ENCODE measurements at places on chromosomes 12 and 14. TPM values are rescaled to one million over a fixed set of nuclear protein-coding genes. Genes with fewer than 3 reads are reported as not detected.
A peak's percentile ranks its signal among the peaks of the same experiment; 100 is the strongest.

DHRS2 gene
- 40.9 TPM for total RNA-seq

CMTM5 gene
- total RNA-seq: not detected

KCNC2 gene
- not detected for total RNA-seq

DNA sequence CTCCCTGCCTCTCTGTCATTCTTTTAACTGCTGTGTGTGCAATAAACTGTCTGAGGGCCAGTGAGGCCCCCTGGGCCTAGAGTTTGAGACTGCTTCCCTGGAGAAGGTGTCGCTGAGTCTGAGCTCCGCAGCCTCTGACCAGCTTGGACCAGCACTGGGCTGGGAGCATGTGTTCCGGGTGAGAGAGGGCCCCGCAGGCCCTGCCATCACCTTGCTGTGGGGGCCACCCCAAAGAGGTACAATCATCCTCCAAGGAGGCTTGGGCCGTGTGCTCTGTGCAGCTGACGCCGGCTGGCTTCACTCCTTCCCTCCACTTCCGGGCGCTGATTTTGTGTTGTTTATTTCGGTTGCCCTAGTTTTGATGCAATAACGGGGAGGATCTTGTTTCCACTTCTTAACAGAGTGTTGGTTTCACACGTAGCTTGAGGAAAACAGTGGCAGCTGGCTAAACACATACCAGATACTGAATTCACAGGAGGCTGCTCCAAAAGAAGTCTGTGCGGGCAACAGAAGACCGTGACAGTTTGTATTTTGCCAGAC, 121.6 kb downstream of the TMEM132C start:
- no peak for DNase-seq

DNA sequence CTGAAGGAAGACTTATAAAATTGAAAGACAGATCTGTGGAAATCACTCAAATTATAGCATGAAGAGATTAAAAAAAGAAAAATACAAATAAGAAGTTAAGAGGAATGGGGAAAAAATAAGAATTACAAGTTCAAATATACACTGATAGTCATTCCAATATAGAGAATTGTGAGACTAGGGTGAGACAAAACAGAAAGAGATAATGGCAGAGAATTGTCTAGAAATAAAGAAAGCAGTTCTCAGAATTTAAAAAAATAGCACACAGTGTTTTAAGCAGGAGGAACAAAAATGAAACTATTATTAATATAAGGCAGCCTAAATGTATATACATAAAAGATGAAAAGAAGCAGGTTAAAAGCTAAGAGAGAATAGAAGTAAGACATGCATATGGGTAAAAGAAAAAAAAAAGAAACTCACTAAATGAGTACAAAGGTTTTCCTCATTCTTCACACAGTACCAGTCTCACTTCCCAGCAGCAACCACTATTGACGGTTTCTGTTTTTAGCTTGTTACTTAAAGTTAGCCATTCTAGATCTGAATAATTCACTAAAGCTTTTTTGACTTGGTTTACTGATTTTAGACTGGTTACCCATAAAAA, 31.1 kb downstream of the SLC38A4 start:
- no peak for DNase-seq

- peak; percentile 53 for DNase-seq
Observed at GRCh38 chr12:120066341-120066740, 50.2 kb downstream of the RAB35 start.

GRCh38 chr12:40157336-40157735, 51.5 kb upstream of the SLC2A13 start:
- no peak for DNase-seq

DNA sequence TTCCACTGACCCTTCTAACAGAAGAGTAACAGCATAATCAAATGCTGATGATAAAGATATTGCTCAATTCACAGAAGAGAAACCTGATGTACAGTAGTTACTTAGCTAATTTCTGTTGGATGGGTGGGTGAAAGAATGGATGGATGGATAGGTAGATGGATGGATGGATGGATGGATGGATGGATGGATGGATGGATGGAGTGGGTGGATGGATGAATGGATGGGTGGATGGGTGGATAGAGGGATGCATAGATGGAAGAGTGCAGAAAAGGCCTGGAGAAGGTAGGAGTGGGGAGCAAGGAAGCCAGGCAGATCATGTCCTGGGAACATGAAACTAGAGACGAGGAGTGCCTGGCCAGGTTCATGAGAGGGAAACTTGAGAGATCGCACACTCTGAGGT, 520.9 kb downstream of the BCL11B start:
- no peak for DNase-seq

DNA sequence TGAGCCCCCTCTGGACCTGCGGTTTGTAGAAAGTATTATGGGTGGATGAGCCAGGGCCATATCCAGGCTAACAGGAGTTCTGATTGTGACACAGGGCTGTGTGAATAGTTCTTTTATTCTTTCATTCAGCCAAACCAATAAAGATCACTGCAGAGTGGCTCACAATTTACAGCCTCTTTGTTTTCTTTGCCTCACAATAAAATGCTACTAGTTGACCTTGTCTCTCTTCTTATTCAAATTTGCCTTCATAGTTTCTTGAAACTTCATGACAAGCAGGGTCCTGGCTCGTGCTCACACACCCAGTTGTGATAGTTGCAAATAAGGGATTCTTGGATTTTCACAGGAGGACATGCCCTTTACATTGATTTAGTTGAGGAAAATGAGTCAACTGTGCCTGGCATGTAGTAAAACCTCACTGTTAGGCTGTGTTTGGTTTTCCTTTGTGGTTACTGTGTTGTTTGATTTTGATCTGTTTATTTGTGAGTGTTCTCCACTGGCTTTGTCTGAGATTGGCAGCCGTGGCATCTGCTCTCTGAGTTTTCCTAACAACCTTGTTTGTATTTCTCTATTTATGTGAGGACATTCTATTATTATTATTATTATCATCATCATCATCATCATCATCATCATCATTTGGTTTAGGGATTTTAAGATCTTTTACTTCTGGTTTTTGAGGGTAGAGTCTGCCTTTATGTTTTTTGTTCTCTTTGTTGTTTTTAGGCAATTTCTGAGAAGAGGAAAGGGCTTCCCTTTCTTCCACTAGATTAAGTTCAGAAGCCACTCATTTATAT, 2.7 kb upstream of the KRT6B start:
- peak; percentile 86 for DNase-seq

DNA sequence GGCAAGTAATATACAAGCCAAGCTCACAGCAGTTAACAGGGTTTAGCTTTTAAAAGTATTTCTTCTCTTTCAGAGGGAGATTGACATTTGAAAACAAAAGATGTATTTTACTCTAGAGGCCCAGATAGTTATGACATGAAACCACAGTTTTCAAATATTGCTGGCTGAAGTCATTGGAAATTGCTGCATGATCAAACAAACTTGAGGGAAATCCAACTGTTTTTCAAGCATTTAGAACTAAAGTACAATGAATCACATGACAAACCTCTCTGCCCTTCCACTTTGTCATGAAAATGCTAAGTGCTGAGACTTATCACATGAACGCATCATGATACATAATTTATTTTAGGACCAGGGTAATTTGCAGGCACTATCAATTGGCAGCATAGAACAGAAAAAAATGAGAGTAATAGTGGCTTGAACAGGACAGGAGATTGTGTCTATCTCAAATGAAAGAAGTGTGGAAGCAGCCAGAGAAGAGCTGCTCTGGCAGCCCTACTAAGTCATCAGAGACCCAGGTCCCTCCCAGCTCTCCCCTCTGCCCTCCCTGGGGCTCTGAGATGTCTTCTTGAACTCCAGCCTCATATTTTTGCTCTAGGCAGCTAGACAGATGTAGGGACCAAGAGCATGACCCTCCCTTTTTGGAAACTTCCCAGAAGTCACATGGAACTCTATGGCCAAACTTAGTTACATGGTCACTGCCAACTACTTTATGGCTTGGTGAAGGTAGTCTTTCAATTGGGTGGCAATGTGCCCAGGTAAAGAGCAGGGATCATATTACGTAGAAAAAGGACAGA, 90.1 kb upstream of the PELI2 start:
- no peak for DNase-seq

- DNase-seq: no peak
Observed at GRCh38 chr12:118512669-118513068, 136.3 kb downstream of the SUDS3 start.

- DNase-seq: no peak
Observed at GRCh38 chr12:65853489-65854157, 29.3 kb downstream of the HMGA2 start.

DNA sequence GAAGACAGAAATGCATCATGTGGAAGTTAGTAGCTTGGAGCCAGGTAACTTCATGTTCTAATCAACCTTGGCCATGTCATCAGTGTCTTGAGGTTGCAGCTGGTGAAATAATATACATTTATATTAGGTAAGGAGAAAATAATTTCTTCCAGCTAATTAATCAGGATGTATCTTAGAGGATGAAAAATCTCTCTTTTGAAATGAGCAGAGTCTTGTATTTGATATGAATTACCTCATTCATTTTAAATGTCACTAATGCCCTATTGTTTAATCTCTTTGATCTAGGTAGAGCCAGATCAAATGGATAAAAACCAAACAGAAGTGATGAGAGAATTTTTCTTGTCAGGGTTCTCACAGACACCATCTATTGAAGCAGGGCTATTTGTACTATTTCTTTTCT, at the start of gene OR4Q2:
Gene OR4Q2 (plus strand): TSS at position 301 of the 400 bp plus-strand sequence.
- DNase-seq: no peak

- DNase-seq: no peak
Observed at GRCh38 chr14:97021001-97021400, 223.8 kb downstream of the VRK1 start.

GRCh38 chr12:29783773-29784666, at the start of gene TMTC1:
TMTC1 (minus strand) TSS chr12:29783942; CDS start chr12:29783751, 191 bp downstream.
- peak; percentile 63 for DNase-seq

DNA sequence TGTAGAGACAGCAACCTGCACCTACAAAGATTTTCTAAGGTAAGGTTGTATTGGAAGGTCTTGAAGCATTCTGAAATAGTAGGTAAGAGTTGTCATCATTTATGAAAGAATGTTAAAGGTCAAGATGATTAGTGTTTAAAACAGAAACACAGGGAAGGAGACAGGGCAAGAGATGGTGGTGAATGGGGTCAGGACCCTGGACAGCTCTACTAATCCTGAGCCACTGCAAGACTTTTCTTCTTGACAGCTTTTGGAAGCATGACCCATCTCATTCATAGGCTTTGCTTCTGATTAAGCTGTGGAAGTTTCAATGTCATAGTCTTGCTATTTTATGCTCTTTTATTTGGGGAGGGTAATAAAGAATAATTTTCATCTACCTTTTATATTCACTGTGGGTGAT, 75.5 kb upstream of the CAND1 start:
- DNase-seq: peak; percentile 55

DNA sequence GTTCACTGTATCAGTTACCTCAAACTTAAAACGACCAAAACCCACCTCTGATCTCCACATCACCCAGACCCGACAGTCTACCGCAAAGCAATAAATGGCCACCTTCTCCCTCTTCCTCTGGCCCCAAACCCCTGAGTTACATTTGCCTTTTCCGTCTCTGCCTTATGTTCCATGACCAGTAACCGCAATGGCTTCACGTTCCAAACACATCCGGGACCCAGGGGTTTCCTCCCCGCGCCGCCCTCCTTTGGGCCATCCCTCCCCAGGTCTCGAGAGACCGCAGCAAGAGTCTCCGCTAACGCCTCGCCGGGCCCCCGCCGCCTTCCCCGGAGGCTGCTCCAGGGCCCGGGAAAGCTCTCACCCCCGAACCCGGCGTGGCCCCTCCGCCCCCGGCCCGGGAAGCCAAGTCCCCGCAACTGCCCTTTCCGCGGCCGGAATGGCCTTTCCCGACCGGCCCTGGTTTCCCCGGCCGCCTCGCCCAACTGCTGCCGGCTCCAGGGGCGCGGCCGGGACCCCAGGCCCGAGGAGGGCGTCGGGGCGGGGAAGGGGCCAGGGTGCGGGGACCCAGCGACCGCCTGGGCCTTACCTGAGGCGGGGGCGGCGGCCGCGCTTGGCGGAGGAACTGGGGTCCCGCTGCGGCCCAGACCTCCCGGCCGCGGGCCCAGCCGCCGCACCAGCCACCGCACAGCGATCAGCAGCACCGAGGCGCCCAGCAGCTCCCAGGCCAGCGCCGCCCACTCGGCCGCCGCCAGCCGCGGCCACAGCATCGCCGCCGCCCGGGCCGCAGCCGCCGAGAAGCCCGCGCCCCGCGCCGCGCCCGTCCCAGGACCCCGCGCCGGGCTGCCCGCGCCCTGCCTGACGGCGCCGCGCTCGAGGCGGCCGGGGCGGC, at the start of gene ANKLE2:
Gene ANKLE2 (minus strand): TSS at position 801 of the 889 bp plus-strand sequence. CDS start 34 bp downstream, at position 767.
- DNase-seq: peak; percentile 60

- DNase-seq: no peak
Observed at GRCh38 chr14:100454437-100454836, 131.3 kb downstream of the SLC25A47 start.
